ENCODE measurements at places on chromosomes 13 and 19.

GRCh38 chr19:10235003-10235402 lies 3.9 kb upstream of the S1PR2 start:
- DNase-seq: no peak

DNA sequence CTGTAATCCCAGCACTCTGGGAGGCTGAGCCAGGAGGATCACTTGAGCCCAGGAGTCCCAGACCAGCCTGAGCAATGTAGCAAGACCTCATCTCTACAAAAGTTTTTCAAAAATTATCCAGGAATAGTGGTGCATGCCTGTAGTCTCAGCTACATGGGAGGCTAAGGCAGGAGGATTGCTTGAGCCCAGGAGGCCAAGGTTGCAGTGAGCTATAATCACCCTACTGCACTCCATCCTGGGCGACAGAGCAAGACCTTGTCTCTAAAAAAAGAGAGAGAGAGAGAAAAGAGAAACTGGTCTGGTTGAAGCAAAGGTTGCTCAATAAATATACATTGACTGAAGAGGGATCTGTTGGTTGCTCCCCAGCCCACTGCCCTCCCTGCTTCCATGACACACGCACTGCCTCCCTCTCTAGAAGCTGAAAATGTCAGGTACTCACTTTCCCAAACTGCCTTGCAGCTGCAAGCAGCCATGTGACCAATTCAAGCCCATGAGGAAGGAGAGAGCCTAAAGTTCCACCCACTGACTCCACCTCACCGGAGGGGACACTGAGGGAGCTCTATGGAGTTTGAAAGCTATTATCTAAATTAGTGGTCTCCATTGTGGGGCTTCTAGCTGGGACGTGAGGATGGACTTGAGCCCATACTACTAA lies 14.0 kb downstream of the CEACAM16 start:
- DNase-seq: no peak

DNA sequence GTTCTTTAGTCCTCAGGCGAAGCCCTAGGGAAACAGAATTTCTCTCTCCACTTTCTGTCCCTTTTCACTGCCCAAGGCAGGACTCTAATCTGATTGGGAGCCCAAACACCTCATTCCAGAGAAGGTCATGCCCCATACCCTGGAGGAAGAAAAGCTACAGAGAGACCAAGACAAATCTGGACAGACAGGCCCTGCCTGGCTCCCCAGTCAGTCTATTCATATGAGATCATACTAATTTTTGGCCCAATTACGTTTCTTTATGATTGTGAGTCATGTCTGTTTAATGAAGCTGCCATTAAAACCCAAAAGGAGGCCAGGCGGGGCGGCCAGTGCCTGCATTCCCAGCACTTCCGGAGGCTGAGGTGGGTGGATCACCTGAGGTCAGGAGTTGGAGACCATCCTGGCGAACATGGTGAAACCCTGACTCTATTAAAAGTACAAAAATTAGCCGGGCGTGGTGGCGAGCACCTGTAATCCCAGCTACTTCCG lies 3.3 kb upstream of the AP3D1 start:
- no peak for DNase-seq

DNA sequence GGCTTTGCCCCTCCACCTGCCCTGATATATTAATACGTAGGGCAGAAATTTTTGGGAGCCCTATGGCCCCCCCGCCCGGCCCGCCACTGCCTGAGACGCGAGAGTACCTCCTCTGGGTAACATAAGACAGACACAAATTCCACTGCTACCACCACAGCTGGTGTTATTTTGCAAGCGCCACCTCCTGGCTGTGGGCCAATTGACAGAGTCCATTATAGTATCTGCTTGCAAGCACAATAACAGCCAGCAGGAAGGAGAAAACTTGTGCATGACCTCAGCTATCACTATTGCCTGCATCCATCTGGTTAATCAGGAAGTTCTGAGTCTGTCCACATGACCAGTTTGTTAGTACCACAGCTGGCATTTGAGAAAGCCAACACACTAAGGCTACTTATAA lies 25.3 kb upstream of the OR10H2 start:
- DNase-seq: no peak

DNA sequence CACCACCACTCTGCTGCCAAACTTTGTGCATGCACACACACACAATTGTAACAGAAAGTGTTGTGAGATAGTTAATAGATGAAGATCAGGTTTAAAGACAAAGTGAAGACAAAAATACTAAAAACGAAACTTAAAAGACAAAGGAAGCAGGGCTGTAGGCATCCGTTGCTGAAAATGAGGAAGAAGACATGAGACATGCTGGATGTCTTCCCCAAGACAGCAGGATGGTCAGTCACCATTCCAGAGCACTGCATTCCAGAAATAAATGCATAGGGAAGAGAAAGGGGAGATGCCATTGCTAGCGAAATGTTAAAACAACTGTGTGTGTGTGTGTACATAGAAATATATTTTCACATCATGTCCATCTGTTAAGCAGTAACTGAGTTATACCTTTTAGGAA lies 520.1 kb downstream of the SUCLA2 start:
- DNase-seq: no peak

GRCh38 chr13:112255550-112256120 lies 120.5 kb upstream of the SPACA7 start:
- DNase-seq: no peak

DNA sequence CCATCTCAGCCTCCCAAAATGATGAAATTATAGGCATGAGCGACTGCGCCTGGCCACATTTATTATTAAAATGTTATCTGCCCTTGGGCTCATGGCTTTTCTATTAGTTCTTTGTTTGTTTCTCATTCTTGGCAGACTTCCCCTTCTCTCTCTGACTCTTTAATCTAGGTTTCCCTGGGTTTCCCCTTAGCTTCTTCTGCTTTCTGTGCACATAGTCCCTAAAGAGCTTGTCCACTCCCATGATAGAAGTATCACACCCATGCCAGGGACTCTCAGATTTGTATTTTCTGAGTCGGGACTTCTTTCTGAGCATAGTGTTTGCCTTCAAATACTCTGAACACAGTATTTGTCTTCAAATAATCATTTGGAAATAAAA lies 38.6 kb upstream of the ITM2B start:
- no peak for DNase-seq

DNA sequence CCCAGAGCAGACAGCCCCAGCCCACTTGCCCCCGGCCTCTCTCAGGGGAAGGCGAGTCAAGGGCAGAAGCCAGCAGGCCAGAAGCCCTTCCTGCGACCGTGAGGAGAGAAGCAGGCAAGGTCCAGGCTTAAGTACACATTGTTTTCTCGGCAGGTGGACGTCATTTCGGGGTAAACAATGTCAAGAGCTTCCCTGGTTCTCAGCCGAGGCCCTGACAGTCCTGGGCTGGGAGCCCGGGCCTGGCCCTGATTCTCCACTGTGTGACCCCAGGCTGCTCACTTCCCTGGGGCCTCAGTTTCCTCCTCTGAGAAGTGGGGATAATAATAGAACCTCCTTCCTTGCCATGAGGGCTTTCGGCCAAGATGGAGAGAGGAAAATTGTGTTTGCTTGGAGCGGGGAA lies 19.4 kb downstream of the PLVAP start:
- DNase-seq: no peak

DNA sequence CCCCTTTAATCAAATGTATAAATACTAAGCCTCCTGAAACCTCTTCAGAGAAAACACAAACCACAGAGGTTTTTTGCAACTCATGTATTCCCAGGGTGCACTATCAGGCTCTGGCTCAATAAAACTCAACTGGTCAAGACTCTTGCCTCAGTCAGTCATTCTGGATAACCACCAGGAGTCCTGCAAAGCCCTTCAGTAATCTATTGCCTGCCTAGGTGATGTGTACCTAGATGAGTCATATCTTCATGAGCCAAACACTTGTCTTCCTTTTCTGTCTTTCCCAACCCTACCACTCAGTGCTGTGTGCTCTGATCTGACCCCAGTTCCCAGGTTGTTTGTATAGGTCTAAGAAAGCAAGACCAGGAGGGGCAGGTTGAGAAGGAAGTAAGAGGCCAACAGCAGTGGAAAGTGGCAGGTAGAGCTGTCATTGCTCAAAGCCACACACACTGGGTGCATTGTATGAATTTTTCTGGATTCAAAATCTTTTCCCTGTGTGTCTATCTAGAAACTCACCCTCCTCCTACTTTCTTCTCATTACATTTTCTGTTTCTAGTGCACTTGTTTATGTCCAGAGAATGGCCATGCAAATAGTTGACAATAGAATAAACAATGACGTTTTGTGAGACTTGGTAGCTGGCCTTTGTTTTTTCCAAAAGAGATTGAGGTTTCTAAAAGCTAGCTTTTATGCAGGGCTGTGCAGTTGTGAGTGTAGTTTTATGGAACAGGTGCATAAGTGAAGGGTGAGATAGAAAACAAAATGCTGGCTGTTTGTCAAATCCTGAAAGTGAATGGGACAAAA lies 48.1 kb downstream of the PSG1 start:
- DNase-seq: no peak

GRCh38 chr13:32173881-32174280 lies 141.3 kb downstream of the ZAR1L start:
- DNase-seq: no peak

DNA sequence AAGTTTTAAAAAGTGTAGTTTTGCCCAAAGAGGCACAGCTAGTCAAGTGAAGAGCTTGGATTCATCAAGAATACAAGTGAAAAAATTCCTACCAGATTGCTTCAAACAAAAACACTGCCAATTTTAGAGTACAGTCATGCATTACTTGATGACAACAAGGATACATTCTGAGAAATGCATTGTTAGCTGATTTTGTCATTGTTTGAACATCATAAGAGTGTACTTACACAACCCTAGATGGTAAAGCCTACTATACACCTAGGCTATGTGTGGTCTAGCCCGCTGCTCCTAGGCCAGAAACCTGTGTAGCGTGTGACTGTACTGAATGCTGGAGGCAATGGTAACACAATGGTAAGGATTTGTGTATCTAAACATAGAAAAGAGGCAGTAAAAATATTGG lies 41.1 kb downstream of the TMTC4 start:
- no peak for DNase-seq

GRCh38 chr19:4832776-4833175 lies 1.3 kb upstream of the TICAM1 start:
- no peak for DNase-seq

- no peak for DNase-seq
Observed at GRCh38 chr19:56836059-56836458, 4.5 kb downstream of the PEG3 start.

- DNase-seq: no peak
Observed at GRCh38 chr13:109867766-109868165, 81.4 kb upstream of the IRS2 start.

- no peak for DNase-seq
Observed at GRCh38 chr13:102289606-102290005, 112.2 kb downstream of the FGF14 start.

DNA sequence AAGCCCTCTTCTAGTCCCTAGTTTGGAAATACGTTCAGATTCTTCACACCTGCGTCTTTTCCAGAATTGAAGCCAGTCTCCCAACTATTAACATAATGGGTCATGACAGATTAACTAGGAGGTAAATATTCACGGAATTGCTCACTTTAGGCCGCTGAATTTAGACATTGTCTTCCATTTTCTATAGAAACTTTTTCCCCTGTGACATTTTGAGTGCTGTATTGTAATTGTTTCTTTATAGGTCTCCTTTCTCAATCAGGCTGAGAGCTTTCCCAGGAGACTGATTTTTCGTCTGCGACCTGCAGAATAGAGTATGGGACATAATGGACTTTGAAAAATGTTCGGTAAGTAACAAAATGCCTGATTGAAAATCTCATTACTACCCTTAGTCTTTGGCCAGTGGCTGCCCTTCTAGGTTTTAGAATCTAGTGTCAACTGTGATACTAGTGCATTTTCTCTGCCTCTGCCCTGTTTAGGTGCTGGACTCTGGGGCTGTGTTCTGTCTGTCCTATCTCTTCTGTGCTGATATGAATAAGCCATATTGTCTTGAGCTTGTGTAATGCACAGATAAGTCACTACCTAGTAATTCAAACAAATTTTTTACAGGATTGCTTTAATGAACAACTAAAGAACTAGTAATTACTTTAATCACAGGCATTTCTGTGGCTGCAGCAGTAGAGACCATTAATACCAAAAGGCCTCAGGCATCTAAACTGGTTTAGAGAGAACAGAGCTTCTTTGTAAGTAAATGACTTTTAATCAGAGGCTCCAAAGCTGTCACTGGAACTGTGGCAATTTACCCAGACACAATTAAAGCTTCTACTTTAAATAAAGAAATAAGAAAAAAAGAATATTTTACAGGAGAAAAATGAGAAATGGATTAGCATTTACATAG lies 122.4 kb upstream of the FREM2 start:
- no peak for DNase-seq

DNA sequence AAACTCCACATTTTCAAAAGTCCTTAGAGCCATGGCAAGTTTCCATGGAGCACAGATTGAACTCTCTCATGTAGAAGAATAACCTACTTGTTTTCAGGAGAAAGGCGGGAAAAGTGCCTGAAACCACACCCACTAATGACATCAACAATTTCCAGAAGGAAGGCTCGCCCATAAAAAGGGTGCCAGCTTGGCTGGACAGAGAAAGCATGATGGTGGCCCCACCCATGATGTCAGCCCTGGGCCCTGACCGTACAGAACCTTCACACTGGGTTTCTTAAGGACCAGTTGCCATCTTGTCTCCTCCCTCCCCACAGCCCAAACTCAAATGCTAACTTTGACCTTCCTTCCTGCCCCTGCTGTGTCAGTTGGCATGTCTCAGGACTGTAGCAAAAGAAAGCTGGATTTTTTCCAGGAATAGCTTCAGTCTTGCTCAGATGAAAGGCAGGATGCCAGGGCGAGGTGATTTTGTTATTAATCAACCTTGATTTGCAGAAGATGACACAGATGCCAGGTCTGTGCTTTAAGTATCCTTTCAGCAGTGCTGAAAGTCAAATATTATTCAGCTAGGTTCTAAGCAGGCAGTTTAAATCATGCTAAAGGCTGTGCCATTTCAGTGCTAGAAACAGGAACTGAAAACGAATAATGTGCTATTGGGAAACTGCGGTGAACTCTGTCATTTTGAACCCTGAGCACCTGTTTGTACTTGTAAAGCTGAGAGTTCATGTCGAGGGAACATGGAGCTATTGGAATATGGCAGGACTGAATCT lies 89.5 kb upstream of the RFC3 start:
- no peak for DNase-seq

DNA sequence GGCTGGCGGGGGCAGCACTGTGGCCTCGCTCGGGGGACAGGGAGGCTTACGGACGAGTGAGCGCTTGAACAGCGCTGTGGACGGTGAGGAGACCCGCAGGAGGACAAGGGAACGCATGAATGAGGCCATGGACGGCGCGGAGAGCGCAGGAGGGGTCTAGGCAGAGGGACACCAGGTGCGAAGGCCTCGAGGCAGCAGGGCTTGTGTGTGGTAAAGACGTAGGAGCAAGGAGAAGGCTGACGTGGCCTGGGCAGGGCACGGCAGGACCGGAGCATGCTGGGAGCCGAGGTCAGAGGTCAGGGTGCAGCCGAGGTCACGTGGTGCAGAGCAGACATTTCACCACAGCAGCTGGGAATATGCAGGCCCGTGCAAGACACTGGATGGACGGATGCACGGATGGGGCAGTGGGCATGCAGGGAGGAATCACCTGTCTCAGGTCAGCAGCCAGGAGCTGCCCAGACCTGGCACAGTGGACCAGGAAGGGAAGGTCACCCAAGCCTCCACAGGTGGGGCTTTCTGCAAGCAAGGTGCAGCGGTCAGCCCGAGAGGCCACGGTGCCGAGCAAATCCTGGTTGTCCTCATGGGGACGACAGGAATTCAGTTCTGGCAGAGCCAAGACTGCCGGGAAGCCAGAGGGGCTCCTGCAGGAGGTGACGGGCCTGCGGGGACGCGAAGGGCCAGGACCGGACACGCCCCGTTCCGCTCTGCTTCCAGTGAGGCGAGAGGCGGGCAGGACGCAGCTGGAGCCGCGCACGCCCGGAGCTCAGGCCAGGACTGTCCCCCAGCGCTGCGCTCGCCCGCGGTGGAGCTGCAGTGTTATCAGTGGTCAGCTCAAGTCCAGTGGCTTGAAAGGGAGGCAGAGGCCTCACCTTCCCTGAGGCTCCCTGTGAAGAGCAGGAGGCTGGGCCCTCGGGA lies 72.2 kb downstream of the RASA3 start:
- DNase-seq: no peak
